Endothelial cell (in vitro differentiated cells): ENCODE measurements at places on chromosomes 7 and 10.

DNA sequence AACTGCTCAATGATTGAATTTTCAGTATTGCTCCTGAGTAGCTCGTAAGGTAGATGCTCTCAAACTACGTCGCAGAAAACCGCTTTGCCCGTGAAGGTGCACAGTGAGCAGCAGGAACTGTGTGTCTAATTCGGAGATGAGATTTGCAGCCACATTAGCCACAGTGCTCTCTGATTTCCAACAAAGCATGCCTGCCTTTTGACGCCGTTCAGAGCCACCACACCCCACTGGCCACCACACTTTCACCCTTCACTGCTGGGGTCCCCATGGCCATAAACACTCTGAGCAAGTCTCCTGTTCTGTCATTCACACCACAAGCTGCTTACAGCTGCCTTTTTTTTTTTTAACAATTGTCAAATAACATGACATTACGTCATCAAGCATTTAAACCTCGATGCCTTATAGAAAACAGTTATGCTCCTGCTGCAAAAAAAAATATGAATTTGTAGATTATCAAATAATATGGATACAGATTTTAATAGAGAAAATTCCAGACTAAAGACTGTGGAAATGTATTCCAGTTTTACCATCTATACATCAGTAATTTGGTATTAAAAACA is 578.8 kb upstream of the PFKP start:
- DNase-seq = no peak

GRCh38 chr7:128827248-128827958 is 2.8 kb upstream of the FLNC start:
- no peak for DNase-seq

DNA sequence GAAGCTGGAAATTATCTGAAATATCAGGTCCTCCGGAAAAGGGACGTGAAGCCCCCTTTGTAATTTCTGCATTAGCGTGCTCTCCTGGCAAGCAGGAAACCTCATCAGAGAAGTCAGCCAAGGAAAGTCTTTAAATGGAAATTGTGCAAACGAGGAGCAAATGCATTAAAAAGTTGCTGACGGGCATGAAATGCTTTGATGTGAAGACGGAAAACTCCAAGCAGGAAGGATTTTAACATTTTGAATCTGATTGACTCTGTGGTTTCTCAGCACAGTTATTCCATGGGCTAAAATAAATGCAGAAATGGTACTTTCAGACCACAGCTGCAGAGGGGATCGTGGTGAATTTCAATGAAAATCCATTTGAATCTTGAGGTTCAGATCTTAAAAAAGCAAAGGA is 167.8 kb downstream of the AHR start:
- no peak for DNase-seq

DNA sequence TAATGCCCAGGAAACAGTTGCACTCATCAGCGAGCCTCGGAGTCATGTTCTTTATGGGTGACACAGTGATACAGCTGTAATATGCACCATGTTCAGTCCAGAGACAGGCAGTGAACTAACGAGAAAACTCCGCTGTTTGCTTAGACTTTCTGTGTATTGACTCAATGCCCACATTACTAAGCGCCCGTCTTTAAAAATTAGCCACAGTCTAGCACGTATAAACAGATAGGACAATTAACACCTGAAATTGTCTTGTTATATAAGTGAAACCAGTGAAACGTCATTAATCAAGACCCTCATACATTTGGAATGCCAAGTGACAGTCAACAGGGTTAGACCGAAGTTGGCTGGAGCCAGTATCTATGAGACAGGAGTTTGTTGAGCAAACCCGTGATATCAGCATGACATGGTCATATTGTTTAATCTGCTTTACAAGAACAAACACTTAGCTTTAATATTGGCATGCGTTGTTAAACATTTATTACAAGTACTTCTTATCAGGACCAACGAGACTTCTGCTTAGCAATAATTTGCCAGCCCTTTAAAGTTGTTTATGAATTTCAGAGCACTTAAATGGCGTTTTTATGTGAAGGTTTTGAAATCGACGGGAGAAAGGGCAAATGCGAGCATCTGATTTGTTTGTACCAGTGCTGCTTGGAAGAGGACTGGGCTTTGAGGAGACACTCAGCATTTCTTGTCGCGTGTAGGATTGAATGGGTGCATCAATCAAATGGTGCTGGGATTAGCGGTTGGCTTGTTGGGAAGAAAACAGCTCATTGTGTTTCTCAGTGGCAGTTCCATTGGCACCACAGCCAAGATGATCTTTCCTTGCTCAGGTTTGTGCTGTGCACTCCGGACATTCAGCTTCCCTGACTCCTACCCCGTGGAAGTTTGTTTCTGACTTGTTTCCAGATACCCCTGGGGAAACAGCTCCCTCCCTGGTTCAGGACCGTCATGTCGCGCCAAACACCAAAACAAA is 56.3 kb downstream of the CAMK1D start:
- no peak for DNase-seq

DNA sequence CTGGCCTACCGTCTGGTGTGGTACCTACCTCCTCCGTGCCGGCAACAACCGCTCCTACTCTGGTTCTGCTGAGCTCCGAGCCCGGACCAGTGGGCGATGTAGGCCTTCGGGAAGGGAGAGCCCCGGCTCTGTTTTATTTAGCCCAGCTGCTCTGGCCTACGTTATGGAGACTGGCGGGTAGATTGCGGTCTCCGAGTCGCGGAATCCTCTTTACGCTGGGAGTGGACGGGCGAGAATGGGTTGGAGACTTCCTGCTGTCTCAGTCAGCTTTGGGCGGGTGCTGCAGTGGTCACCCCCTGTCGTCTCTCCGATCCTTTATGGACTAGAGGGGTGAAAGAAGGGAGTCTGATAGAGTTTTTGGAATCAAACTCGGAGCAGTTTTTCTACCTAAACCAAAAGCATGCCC is 406 bp downstream of the CBLL1 start:
- no peak for DNase-seq

DNA sequence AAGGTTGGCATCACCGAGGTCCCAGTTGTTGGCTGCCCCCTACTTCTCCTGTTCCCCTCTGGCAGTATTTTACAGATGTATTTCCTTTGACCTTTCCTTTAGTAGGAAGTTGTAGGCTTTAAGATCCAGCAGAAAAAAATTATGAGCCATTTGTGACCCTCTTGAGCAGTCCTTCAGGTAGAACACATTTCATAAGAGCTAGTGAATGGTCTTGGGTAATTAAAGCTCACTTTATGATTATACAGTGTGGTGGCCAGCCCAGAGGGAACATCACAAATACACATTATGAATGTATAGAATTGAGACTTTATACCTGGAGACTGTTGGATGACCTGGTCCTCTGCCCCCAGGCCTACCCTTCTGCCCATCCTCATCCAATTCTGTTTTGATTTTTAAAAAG is 57.0 kb downstream of the KAT6B start:
- no peak for DNase-seq

DNA sequence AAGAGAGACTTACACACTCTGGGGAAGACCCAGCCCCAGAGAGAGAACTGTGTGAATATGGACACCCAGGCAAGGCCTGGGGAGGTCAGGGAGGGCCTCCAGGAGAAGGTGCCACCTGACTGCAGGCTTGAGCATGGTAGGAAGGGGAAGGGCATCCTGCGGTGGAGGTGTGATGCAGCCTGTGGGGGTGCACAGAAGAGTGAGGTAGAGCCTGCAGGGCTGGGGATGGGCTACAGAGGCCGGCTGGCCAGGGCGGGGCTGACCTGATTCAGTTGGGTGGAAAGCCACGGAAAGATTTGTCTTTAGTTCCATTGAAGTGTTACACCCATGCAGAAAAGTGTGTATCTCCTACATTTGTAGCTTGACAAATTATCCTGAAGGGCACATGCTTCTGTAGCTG is 47.6 kb downstream of the ZMIZ1 start:
- DNase-seq = no peak

- no peak for DNase-seq
Observed at GRCh38 chr7:53068673-53069072, 33.2 kb downstream of the POM121L12 start.

- no peak for DNase-seq
Observed at GRCh38 chr7:47622946-47623640, 41.2 kb upstream of the TNS3 start.

DNA sequence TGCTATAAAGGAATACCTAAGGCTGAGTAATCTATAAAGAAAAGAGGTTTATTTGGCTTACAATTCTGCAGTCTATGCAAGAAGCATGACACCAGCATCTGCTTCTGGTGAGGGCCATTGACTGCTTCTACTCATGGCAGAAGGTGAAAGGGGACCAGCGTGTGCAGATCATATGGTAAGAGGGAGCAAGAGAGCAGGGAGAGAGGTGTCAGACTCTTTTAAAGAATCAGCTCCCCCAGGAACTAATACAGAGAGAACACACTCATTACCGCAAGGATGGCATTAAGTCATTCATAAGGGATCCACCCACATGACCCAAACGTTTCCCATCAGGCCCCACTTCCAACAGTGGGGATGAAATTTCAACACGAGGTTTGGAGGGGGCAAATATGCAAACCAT is 3.5 kb upstream of the COL28A1 start:
- DNase-seq = no peak

- DNase-seq = no peak
Observed at GRCh38 chr10:65571011-65571570, 1354.7 kb upstream of the LRRTM3 start.
